ENCODE measurements at places on chromosomes 2 and 18. TPM values are rescaled to one million over a fixed set of nuclear protein-coding genes. Genes with fewer than 3 reads are reported as not detected.
A peak's percentile ranks its signal among the peaks of the same experiment; 100 is the strongest.

DNA sequence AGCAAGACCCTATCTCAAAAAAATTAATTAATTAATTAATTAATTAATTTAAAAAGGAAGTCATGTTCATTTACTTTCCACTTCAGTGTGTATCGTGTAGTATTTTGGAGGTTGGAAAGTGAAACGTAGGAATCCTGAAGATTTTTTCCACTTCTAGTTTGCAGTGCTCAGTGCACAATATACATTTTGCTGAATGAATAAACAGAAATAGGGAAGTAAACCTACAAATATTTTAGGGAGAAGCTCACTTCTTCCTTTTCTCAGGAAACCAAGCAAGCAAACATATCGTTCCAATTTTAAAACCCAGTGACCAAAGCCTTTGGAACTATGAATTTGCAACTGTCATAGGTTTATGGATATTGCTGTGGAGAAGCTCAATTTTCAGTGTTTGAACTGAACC, 27.8 kb downstream of the SLC14A1 start:
- H3K4me3 ChIP-seq = no peak overlapping the region
- DNase-seq = no peak
- H3K36me3 ChIP-seq = no peaks in the 10 kb centered on the region

DNA sequence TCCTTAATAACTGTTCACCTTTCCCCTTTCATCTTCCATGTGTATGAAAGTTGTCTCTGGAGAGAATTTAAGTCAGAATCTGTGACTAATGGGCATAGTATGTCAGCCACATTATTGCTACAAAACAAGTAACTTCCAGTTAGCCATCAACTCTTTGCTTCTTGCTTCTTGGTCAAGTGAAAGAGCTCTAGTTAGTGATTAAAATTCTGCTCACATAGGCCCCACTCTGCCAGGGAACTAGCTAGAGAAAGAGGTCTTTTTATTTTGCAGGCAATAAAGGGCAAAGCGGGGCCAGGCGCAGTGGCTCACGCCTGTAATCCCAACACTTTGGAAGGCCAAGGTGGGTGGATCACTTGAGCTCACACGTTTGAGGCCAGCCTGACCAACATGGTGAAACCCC, 64.6 kb downstream of the COLEC12 start:
- H3K36me3 ChIP-seq = no peaks in the 10 kb centered on the region
- no peaks in the 10 kb centered on the region for H3K27me3 ChIP-seq
- H3K27ac ChIP-seq = no peak overlapping the region
- no peak overlapping the region for H3K4me3 ChIP-seq
- no peaks in the 10 kb centered on the region for H3K4me1 ChIP-seq
- DNase-seq = no peak

- no peak overlapping the region for H3K4me3 ChIP-seq
- no peak for DNase-seq
- no peaks in the 10 kb centered on the region for H3K4me1 ChIP-seq
Measured at GRCh38 chr2:149119368-149119767, 80.9 kb downstream of the LYPD6B start.

- H3K4me3 ChIP-seq = peak overlapping the region; percentile 12
- H3K27me3 ChIP-seq = no peaks in the 10 kb centered on the region
- no peak for DNase-seq
- H3K4me1 ChIP-seq = peaks cover 4% of the 10 kb centered on the region
Measured at GRCh38 chr2:174632841-174633622, 35.4 kb upstream of the WIPF1 start.

Gene TANC1
- total RNA-seq = 33.0 TPM

- peaks cover 12% of the 10 kb centered on the region for H3K4me1 ChIP-seq
- DNase-seq = peak; percentile 84
- H3K27ac ChIP-seq = peak overlapping the region; percentile 95
- H3K27me3 ChIP-seq = no peaks in the 10 kb centered on the region
Measured at GRCh38 chr2:219541611-219542180, 1.9 kb downstream of the CHPF start.

- H3K36me3 ChIP-seq = no peaks in the 10 kb centered on the region
- no peak overlapping the region for H3K27ac ChIP-seq
- no peak for DNase-seq
- no peak overlapping the region for H3K4me3 ChIP-seq
- H3K27me3 ChIP-seq = no peaks in the 10 kb centered on the region
Measured at GRCh38 chr2:108171657-108172056, 68.1 kb upstream of the SULT1C3 start.

GRCh38 chr2:86069091-86069685, 36.5 kb downstream of the POLR1A start:
- no peaks in the 10 kb centered on the region for H3K36me3 ChIP-seq
- H3K27ac ChIP-seq = no peak overlapping the region
- no peaks in the 10 kb centered on the region for H3K27me3 ChIP-seq
- no peak overlapping the region for H3K4me3 ChIP-seq

DNA sequence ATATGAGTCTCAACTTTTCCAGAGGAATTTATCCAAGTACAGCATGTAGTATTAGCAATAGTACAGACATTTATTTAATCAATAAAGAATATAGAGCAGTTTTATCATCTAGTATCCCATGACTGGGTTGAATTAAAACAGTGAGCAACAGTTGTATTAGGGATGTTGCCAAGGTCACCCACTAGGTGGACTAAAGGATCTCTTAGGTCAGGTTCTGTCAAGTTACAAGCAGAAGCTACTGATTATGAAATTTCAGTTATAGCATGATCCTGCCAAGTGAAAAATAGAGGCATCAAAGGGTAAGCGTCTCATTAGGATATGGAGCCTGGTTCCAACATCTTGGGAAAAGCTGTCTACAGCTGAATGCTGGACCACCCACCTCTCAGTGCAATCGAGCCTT, 52.1 kb upstream of the LAPTM4A start:
- H3K27ac ChIP-seq = no peak overlapping the region
- no peak for DNase-seq
- H3K27me3 ChIP-seq = no peaks in the 10 kb centered on the region
- no peak overlapping the region for H3K4me3 ChIP-seq
- H3K36me3 ChIP-seq = no peaks in the 10 kb centered on the region
- no peaks in the 10 kb centered on the region for H3K4me1 ChIP-seq

DNA sequence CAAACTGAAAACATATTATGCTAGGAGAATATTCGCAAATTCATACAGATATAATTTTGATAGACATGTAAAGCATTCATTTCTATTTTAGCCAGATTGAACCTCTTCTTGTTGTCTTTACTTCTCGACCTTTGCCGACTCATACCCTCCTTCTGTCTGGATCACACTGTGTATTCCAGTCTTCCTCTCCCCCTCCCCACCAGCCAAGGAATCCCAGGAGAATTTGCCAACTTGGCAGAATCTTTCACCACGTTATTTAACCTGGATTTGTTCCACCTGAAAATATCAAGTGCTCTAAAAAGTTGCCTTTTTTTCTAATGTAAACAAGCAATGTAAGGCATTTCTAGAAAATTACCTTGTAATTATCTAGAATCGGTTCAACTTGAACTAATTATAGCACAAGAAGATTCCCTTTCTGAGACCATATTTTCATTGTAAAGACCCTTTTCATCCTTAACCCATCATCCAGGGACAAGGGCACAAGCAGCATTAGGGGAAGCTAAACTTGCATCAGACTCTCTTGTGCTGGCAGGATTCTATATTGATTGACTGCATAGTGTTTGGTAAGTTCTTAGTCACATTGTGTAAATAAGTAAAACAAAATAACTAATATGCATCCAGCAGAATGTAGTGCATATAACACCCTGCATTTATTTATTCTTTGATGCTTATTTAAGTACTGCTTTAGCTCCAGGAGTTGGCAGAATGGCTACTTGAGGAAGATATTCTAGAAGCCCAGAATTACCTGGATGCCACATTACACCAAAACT, 1328.7 kb upstream of the NXPH2 start:
- H3K36me3 ChIP-seq = no peaks in the 10 kb centered on the region
- H3K4me3 ChIP-seq = no peak overlapping the region
- no peak for DNase-seq
- no peaks in the 10 kb centered on the region for H3K4me1 ChIP-seq
- H3K27me3 ChIP-seq = no peaks in the 10 kb centered on the region

- no peaks in the 10 kb centered on the region for H3K27me3 ChIP-seq
- DNase-seq = no peak
- H3K4me3 ChIP-seq = no peak overlapping the region
- no peak overlapping the region for H3K27ac ChIP-seq
Measured at GRCh38 chr2:189421644-189422043, 19.6 kb upstream of the WDR75 start.

Gene KYNU
- 0.48 TPM for total RNA-seq

- H3K4me3 ChIP-seq = no peak overlapping the region
- no peaks in the 10 kb centered on the region for H3K4me1 ChIP-seq
- H3K36me3 ChIP-seq = no peaks in the 10 kb centered on the region
- H3K27ac ChIP-seq = no peak overlapping the region
- H3K27me3 ChIP-seq = no peaks in the 10 kb centered on the region
Measured at GRCh38 chr2:70946832-70947442, 11.2 kb downstream of the ATP6V1B1 start.

GRCh38 chr2:20180676-20181648, 44.0 kb downstream of the SDC1 start:
- H3K27ac ChIP-seq = no peak overlapping the region
- DNase-seq = peak; percentile 16
- H3K27me3 ChIP-seq = no peaks in the 10 kb centered on the region
- no peak overlapping the region for H3K4me3 ChIP-seq
- H3K4me1 ChIP-seq = no peaks in the 10 kb centered on the region

Gene MAP2
- total RNA-seq = 23.9 TPM

GRCh38 chr18:30376515-30376914, 666.0 kb downstream of the DSC3 start:
- no peak for DNase-seq
- no peaks in the 10 kb centered on the region for H3K27me3 ChIP-seq
- no peaks in the 10 kb centered on the region for H3K4me1 ChIP-seq
- H3K4me3 ChIP-seq = no peak overlapping the region

GRCh38 chr2:10783421-10783820, 29.2 kb downstream of the PDIA6 start:
- no peaks in the 10 kb centered on the region for H3K36me3 ChIP-seq
- no peaks in the 10 kb centered on the region for H3K27me3 ChIP-seq
- no peak for DNase-seq
- H3K4me1 ChIP-seq = no peaks in the 10 kb centered on the region
- H3K27ac ChIP-seq = no peak overlapping the region

- DNase-seq = no peak
- peaks cover 8% of the 10 kb centered on the region for H3K4me1 ChIP-seq
- H3K36me3 ChIP-seq = no peaks in the 10 kb centered on the region
Measured at GRCh38 chr2:189163889-189164288, 15.7 kb downstream of the COL5A2 start.

DNA sequence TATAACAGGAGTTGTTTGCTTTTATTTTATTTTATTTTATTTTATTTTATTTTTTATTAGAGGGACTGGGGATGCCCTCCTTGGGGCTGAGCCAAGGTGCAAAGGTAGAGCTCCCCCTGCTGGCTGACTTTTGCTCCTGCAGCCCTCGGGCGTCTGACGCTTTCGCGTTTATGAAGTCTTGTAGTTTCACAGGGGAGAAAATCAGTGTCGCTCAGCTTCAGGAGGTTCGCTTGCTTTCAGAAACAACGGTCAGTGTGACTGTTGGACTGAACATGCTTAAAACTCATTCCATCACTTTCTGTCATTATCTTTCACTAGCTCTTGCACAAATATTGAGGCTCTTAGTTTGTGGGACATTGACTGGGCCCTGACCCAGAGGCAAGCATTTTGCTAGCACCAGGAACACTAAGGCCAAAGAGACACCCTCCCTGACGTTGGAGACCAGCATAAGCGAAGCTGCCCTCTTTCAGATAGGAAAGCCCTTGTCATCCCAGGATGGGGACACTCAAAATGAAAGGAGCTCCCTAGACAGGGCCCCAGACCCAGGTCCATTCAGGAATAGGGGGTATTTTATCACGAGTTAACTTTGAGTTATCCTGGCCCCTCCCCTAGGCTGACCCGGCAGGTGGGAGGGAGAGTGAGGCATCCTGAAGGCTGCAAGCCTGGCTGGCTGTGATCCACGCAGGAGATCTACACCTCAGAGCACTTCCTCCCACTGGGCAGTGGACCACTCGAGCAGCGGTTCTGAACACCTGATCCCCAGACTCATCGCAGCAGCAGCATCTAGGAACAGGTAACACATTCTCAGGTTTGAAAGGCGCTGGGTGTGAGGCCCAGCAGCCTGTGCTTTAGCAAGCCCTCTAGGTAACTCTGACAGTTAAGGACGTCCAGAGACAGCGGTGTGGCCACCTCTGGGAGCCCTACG, 34.4 kb downstream of the LGALSL start:
- H3K27me3 ChIP-seq = no peaks in the 10 kb centered on the region
- H3K4me1 ChIP-seq = no peaks in the 10 kb centered on the region
- no peaks in the 10 kb centered on the region for H3K36me3 ChIP-seq
- DNase-seq = peak; percentile 77

DNA sequence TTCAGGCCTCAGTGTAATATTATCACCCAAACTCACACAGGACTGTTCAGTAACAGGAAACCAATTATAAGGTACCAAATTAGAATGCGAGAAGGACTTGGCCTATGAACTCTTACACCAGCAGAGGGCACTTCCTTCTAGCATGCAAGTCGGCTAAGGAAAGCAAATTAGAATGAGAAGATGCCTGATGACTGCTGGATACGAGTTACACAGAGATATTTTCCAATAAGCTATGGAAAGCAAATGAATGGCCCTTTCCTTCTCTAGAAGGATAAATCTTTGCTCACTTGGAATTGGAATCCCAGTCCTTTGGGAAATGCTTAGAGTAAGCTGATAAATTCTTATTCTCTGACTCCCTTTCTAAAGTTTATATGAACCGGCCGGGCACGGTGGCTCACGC, 109.8 kb downstream of the AP1S3 start:
- no peak overlapping the region for H3K27ac ChIP-seq
- no peak for DNase-seq
- no peaks in the 10 kb centered on the region for H3K4me1 ChIP-seq

GRCh38 chr2:238599549-238600505, 173.1 kb downstream of the ASB1 start:
- H3K27me3 ChIP-seq = no peaks in the 10 kb centered on the region
- no peak overlapping the region for H3K4me3 ChIP-seq
- H3K36me3 ChIP-seq = no peaks in the 10 kb centered on the region
- H3K27ac ChIP-seq = no peak overlapping the region
- peaks cover 8% of the 10 kb centered on the region for H3K4me1 ChIP-seq

Gene RGPD3
- 0.08 TPM for total RNA-seq

- H3K36me3 ChIP-seq = no peaks in the 10 kb centered on the region
- no peaks in the 10 kb centered on the region for H3K27me3 ChIP-seq
- no peak overlapping the region for H3K4me3 ChIP-seq
Measured at GRCh38 chr2:46377101-46377581, 79.9 kb downstream of the EPAS1 start.

Gene C2orf72
- total RNA-seq = 0.11 TPM

DNA sequence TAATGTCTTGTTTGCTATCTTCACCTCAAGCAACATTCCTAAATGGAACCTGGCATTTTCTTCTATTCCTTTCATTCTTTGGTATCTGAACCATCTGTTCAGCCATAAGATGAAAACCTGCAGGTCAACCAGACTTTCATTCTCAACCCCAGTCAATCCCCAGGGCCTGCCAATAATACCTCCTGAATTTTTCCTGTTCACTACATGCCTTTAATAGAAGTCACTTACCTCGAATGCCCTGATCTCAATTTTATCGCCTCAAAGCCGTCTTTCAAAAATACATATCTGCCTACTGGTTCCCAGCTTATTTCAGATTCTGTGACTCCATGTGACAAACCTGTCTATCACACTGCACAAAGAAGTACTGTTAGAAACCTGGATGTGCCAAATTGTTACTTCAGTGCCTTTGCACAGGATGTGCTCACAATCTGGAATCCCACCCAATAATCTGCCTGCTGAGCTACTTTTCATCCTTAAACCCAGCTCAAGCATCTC, 22.6 kb downstream of the ST3GAL5 start:
- H3K4me1 ChIP-seq = peaks cover 4% of the 10 kb centered on the region
- no peak for DNase-seq
- no peaks in the 10 kb centered on the region for H3K27me3 ChIP-seq
- no peaks in the 10 kb centered on the region for H3K36me3 ChIP-seq

- no peaks in the 10 kb centered on the region for H3K36me3 ChIP-seq
- no peaks in the 10 kb centered on the region for H3K4me1 ChIP-seq
- no peak for DNase-seq
Measured at GRCh38 chr2:126507425-126507911, 148.5 kb upstream of the GYPC start.

Measured in ovary (tissue), 10 donors.